Cardiac muscle cell (in vitro differentiated cells and primary cell): ENCODE measurements at places on chromosomes 1 and 21. TPM values are rescaled to one million over a fixed set of nuclear protein-coding genes. Genes with fewer than 3 reads are reported as not detected.

The TNFSF18 gene
- 0.34 TPM in 1 of 2 replicates, not detected in the other for polyA plus RNA-seq

The SLAMF1 gene
- 0.10 TPM in 1 of 2 replicates, not detected in the other for polyA plus RNA-seq

The IL19 gene
- polyA plus RNA-seq = not detected in 2 replicates

The GJB4 gene
- polyA plus RNA-seq = not detected in 2 replicates

The GUCA2B gene
- not detected in 2 replicates for polyA plus RNA-seq

The ERICH3 gene
- polyA plus RNA-seq = not detected in 2 replicates

The PBX1 gene
- polyA plus RNA-seq = 43.5 and 54.5 TPM in 2 replicates

The ACBD3 gene
- 41.7 and 45.5 TPM in 2 replicates for polyA plus RNA-seq

The AIRE gene
- not detected in 2 replicates for polyA plus RNA-seq
